ENCODE measurements at places on chromosomes 6 and 20.

GRCh38 chr6:168139121-168139520 is 60.1 kb upstream of the FRMD1 start:
- no peak for DNase-seq

DNA sequence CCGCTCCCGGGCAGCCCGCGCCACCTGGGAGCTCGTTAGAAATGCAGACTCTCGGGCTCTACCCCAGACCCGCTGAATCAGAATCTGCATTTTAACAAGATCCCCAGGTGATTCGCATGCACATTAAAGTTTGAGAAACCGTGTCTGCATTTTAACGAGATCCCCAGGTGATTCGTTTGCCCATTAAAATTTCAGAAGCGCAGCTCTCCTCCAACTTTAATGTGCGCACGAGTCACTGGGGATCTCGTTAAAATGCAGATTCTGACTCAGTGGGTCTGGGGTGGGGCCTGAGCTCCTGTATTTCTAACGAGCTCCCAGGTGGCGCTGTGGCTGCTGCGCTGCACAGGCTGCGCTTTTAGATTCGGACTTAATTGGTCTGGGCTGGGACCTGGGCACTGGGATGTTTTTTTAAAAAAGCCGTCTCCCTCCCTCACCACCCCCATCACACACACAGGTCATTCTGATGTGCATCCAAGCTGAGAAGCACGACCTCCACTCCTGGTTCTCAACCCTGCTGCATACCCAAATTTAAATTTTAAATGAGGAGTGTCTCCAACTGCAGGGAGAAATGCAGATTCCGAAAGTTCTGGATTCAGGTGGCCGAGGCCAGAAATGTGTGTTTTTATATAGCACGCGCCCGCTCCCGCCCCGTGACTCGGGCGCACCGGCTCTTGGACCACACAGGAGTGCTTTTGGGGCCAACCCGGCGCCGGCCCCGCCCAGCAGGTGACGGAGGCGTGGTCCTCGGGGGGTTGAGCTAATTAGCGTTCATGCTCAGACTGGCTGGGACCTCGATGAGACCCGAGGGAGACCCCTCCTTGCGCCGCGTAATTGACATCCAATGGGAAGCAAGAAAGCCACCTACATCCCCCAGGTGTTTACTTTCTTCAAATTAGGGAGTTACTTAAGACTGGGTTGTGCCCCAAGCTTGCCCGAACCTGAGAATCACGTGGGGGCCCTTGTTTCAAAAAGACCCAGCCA is 85.8 kb downstream of the ZFP64 start:
- no peak for DNase-seq

DNA sequence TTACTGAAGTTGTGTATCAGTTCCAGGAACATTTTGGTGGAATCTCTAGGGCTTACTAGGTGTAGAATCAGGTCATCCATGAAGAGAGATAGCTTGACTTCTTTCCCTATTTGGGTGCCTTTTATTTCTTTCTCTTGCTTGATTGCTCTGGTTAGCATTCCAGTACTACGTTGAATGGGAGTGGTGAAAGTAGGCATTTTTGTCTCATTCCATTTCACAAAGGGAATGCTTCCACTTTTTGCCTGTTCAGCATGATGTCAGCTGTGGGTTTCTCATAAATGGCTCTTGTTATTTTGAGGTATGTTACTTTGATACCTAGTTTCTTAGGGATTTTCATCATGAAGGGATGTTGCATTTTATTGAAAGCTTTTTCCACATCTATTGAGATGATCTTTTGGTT is 195.3 kb downstream of the MOXD1 start:
- no peak for DNase-seq

- DNase-seq: no peak
Observed at GRCh38 chr6:160781298-160781697, 79.3 kb downstream of the PLG start.

DNA sequence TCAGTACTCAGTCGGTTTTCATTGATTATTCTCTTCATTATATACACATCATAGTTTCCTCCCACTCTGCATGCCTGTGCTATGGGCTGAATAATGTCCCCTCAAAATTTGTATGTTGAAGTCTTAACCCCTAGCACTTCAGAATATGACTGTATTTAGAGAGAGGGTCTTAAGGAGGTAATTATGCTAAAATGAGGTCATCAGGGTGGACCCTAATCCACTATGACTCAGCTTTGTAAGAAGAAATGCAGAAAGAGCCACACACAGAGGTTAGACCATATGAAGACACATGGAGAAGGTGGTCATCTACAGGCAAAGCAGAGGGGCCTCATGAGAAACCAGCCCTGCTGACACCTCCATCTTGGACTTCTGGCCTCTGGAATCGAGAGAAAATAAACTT is 15.8 kb downstream of the ABHD12 start:
- DNase-seq: no peak

DNA sequence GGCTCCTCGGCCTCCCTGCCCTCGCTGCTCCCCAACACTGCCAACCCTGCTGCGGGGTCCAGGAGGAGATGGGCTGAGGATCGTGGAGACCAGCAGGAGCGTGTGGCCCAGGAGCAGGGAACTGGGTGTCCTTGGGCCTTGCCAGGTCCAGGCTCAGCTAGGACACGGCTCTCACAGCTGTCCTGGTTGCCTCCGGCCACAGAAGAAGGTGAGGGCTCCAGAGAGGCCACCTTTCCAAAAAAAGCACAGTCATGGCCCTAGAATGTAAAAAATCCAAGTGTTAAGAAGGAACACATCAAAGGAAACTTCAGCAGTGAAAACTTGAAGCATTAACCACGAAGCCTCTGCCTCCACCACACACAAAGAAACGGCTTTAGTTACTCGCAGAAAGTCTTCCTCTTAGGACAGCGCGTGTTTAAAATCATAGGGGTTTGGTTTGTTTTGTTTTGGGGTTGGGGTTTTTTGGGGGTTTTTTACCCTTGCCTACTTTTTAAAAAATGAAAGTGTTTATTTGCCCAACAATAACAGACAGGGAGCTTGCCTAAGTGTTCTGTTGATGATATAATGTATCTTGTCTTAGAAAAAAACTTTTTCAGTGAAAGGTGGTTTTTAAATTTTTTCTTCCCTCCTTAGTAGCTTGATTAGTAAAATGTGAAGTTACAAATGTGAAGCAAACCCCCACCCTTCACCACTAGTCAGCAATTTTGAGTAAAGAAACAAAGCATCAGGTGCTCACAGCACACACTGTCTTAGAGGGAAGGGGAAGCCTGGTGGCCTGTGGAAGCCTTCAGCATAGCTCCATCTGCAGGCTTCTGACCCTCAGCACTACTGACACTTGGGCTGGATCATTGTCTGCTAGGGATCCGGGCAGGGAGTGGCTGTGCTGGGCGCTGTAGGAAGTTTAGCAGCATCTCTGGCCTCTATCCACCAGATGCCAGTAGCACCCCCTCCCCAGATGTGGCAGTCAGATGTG is 60.0 kb downstream of the PTPN1 start:
- no peak for DNase-seq

DNA sequence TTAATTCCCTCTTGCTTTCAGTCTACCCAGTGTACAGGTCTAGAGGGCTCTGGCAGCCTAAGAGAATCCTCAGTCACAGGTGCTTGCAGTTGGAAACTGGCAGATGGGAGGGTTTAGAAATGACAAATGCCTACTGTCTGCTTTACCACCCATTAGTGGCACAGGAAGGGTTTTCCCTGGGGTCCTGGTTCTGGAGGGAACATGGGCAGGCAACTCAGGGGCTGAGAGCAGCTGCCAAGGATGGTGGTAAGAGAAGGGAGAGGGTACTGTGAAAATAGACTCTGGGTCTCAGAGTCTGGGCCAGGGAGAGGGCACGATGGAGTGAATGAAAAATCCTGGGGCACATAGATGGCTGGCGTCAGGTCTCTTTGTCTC is 103.5 kb downstream of the TCP11 start:
- no peak for DNase-seq

DNA sequence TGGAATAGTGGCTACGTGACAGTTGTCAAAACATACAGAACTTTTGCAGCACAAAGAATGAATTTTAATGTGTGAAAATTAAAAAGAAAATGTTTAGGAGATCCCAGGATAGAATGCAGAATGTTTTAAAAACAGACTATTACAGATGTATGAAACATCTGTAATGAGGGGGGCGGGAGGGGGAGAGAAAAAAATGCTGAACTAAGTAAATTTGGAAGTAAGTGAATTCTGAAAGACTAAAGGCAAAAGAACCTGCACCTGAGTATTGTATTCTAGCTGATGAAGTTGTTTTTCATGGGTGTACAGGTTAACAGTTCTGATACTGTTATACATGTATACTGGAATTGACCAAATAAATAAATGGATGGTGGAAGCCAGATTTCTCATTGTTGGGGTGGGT is 178.8 kb downstream of the ZFAND3 start:
- no peak for DNase-seq

DNA sequence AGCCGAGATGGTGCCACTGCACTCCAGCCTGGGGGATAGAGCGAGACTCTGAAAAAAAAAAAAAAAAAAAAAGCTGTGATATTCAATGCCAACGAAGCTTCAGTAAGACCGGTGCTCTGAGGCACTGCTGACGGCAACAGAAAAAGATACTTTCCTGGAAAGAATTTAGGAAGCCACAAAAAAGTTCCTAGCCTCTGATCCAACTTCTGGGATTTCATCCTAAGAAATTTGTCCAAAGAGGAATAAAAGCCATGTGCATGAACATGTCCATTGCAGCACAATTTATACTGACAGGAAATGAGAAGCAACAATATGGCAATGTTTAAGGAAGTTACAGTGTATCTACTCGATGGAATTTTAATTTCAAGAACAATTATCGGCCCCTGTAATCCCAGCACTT is 24.5 kb upstream of the CARMIL1 start:
- no peak for DNase-seq

DNA sequence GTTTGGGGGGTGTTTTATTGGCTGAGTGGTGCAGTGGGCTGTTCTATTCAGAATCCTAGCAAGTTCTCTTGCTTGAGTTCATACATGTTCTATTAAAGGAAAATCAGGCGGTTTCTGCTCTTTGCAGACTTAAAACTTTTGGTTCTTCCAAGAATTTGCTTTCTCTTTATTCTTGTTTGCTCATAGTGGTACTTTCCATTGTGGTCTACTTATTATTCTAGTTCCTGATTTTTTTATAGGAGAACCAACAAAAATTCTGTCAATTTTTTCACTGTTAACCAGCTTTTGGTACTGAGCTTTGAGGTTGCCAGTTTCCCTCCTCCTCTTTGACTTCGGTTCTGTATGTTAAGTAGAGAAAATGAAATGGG is 6.7 kb downstream of the AFDN start:
- no peak for DNase-seq

DNA sequence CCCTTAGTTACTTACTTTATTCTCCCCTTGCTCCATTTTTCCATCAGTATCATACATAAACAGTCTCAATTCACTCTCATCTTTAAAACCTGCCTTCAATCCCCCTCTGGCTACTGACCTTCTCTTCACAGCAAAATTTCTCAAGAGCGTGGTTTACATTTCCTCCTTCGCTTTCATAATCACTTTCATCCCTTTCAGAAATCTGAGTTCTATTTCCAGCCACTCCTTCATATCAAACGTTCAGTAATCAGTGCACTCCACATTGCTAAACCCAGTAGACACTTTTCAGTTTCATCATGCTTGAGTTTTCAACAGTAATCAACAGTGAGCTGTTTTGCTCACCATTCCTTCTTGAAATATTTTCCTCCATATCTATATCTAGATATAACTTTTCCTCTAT is 176.7 kb upstream of the HSF2 start:
- DNase-seq: no peak

DNA sequence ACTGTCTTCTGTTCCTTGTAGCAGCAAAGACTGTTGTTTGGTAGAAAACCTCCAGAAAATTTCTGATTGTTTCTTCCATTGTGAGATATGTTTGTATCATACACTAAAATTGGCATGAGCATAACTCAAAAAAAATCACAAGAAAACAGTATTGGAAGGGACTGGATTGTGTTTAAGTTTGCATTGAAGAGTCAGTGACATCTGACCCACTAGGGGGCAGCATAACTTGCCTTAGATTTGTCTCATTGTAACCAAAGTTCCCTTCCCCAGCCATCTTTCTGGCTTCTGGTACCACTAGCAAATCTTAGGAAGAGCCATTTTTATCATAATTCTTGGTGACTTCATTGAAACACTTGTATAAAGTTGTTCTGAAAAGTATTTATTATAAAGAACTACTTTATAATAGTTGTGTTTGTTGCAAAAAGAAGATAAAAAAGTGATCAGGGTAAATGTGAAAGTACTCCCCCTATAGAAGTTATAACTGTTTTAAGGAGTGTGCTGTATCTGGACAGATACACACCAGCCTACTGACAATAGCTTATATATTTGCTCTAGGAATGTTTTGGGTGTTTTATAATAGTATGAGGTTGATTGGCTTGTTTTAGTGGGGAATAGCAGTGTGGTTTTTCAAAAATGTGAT is 7.7 kb downstream of the CSTF1 start:
- no peak for DNase-seq

- peak; percentile 25 for DNase-seq
Observed at GRCh38 chr6:117449549-117450439, 24.1 kb upstream of the ROS1 start.

DNA sequence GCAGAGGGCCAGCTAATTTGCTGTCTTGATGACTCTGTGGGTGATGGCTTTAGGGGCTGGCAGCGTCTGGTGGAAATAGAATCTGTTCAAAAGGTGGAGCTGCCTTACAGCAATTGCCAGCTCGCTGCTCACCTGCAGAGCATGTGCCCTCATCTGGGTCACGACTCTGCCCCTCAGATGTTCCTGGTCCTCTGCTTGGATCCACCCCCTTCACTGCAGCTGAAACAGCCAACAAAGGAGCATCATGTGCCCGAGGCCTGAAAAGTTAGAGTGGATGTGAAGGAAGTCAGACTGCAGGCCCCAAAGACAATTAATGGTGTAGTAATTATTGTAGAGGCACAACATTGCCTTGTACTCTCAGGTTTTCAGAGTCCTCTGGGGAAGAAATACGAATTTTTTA is 19.9 kb downstream of the RREB1 start:
- no peak for DNase-seq

- no peak for DNase-seq
Observed at GRCh38 chr6:141521440-141521839, 611.3 kb upstream of the GJE1 start.

DNA sequence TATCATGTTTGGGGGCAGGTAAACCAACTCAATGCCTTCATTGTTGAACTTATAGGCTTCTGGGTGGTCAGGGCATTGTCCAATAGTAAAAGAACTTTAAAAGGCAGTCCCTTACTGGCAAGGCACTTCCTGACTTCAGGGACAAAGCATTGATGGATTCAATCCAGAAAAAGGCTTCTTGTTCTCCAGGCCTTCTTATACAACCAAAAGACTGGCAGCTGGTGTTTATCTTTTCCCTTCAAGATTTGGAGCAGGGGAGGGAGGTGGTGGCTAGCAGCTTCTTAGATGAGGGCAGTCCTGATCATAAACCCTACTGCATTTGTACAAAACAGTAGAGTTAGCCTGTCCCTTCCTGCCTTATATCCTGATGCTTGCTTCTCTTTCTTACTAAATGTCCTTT is 57.5 kb downstream of the NCOA3 start:
- DNase-seq: no peak

- no peak for DNase-seq
Observed at GRCh38 chr6:40962241-40962640, 76.8 kb downstream of the UNC5CL start.
